Right cardiac atrium (tissue), 5 donors: ENCODE measurements at places on chromosomes 5 and 9. TPM values are rescaled to one million over a fixed set of nuclear protein-coding genes. Genes with fewer than 3 reads are reported as not detected.

CERT1 gene
- polyA plus RNA-seq, result 9.1 TPM

LTC4S gene
- 18.6 TPM for polyA plus RNA-seq

ENTREP1 gene
- 14.7 TPM for polyA plus RNA-seq

PCDHGB2 gene
- 1.9 TPM for polyA plus RNA-seq

WDR31 gene
- polyA plus RNA-seq, result 5.4 TPM

SHC3 gene
- polyA plus RNA-seq, result 0.29 TPM
